ENCODE measurements at places on chromosomes 7 and 10. TPM values are rescaled to one million over a fixed set of nuclear protein-coding genes. Genes with fewer than 3 reads are reported as not detected.

ACSM6 gene
- not detected for total RNA-seq

GPR85 gene
- 0.42 TPM for total RNA-seq

SPDYE2 gene
- total RNA-seq, result not detected

CLDN3 gene
- 1.4 TPM for total RNA-seq

DNA sequence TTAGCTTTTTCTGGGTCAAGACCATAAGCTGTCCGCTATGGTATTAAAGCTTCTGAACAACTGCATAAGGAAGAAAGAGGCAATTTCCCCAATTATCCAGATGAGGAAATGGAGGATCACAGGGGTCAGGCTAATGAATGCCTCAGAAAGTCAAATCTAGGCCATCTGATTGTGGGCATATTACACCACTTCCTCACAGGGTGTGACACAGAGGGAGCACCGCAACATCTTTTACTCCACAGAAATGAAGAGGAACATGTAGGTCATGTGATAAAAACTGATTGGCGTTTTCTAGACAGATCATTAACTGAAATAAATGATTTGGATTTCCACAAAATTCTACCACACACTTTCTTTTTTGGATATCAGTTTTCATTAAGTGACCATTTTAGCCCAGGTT, 384.4 kb downstream of the PARD3 start:
- peak; percentile 69 for DNase-seq

GRCh38 chr10:82041018-82041417, 166.0 kb downstream of the NRG3 start:
- no peak for DNase-seq

CYP17A1 gene
- total RNA-seq, result not detected

DNA sequence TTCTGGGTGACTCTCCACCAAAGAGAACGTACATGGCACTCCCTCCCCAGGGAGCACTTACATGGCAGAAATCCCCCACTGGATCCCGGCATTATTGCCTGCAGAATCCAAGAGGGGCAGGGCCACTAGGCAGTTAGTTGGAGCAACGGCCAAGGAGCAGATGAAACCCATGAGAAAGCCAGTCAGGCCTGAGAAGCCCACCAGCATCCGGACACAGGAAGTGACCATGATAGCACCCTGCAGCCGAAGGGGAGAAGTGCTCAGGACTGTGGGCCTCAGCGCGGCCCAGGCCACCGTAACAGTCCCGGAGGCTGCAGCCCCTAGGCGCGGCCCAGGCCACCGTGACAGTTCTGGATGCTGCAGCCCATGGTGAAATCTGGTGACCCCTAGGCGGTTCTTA, 43.5 kb downstream of the STRA8 start:
- DNase-seq, result no peak

DNA sequence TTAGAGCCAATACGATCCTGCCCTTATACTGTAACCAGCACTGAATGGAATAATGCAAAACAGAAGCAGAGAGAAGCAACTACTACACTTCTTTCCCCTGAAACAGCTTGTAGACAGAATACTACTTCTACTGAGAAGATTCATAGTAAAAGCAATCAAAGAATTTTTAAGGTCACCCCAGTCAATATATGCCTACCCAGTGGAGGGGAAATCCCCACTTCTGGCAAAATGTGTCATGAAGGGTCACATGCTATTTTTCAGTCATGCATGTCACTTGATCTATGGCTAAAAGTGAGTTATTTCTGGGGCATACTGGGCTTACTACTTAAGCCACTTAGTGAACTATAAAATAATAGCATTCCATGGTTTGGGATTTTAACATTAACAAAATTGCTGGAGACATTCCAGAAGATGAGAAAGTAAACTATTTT, 25.6 kb downstream of the IRF5 start:
- DNase-seq, result no peak

ITGB8 gene
- 8.5 TPM for total RNA-seq
